ENCODE measurements at places on chromosomes 4 and X. TPM values are rescaled to one million over a fixed set of nuclear protein-coding genes. Genes with fewer than 3 reads are reported as not detected.
A peak's percentile ranks its signal among the peaks of the same experiment; 100 is the strongest.

GRCh38 chrX:50771382-50771781 is 42.6 kb downstream of the SHROOM4 start:
- DNase-seq: no peak

DNA sequence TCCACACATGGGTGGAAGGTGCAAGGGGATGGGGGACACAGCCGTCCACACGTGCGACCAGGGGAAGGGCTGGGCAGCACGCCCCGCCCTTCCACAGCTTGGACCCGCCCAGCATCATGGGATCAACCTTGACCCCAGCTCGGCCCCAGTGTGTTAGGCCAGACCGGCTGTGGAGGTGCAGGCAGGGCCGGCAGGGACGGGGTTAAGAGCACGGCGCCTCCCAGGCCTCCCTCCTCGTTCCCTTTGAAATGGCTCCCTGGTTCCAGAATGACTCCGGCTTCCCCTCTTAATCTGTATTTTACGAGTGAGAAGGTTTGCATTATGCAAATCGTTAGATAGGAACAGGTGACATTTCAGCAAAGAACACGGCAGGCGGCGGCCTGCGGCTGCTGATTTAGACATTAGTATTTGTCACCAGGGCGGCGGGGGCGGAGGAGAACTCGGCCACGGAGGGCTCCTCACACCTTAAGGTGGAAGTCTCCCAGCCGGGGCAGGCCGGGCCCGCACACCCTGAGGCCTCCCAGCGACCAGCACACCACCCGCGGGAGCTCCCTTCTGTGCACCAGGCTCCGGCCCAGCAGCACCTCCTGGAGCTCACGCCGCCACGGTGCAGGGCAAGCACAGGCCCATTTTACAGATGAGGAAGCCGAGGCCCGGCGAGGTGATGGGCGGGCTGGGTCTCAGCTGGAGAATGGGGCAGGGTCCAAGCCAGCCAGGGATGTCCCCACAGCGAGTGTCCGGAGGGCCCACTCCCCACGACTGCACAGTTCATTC is 116.1 kb downstream of the FAM53A start:
- DNase-seq: peak; percentile 26

DNA sequence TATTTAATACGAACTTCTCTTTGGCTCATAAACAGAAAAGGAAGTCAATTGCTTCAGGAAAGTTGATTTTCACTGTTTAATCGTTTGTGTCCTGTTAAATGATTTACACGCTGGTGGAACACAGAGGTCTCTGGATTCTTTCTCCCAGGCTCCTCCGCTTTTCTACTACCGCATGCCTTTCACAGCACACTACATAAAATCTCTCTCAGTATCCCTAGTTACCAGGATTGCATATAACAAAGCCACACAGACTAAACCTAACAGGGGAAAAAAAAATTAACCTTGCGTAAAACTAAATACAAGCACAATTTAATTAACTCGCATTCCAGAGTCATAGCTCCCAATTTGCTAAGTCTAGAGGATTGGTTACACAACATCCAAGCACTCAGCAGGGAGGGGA is 133.9 kb downstream of the CORIN start:
- DNase-seq: no peak

GRCh38 chrX:40116925-40117324 is 19.2 kb upstream of the BCOR start:
- no peak for DNase-seq

- no peak for DNase-seq
These were observed 402 bp downstream of the CCDC120 start for GRCh38 chrX:49059201-49059600.

GRCh38 chrX:53294024-53294648 is 12.8 kb upstream of the IQSEC2 start:
- no peak for DNase-seq

The H2BW2 gene
- total RNA-seq: not detected

The MAGIX gene
- total RNA-seq: 3.8 TPM
